ENCODE measurements at places on chromosomes 13 and 19. TPM values are rescaled to one million over a fixed set of nuclear protein-coding genes. Genes with fewer than 3 reads are reported as not detected.

GRCh38 chr13:41956272-41956671, 4.6 kb downstream of the VWA8 start:
- DNase-seq: no peak

- DNase-seq: no peak
These were observed 9.7 kb upstream of the ZNF709 start for GRCh38 chr19:12494260-12494860.

The ZNF582 gene
- 10.6 TPM for polyA plus RNA-seq

- no peak for DNase-seq
These were observed 452.7 kb downstream of the FOXO1 start for GRCh38 chr13:40213779-40214178.

GRCh38 chr13:40031031-40031430, 375.6 kb downstream of the COG6 start:
- no peak for DNase-seq

- no peak for DNase-seq
These were observed 79.1 kb upstream of the ZNF835 start for GRCh38 chr19:56750658-56751057.

- DNase-seq: no peak
These were observed 42.2 kb upstream of the SLITRK6 start for GRCh38 chr13:85841427-85841826.

The TMEM190 gene
- not detected for polyA plus RNA-seq

GRCh38 chr19:34165295-34165738, 7.0 kb upstream of the LSM14A start:
- no peak for DNase-seq

DNA sequence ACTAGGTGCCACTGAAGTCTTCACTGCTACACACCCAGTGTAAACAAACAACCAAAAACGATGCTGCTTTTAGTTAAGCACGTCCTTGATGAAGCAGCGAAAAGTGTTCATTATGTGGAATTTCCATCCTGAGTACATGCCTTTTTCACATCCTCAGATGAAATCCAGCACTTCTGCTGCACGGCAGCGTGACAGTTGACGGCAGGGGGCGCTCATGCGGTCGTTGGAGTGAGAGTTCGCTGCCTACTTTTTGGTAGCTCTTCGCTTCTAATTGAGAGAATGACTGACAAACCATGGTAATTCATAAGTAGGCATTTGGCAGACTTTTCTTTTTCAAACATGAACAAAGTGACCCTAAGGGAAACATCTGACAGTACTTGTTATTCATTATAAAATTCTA, 1124.9 kb downstream of the EFNB2 start:
- DNase-seq: no peak

The EDNRB gene
- 67.6 TPM for polyA plus RNA-seq

GRCh38 chr19:8252922-8253589, 43.9 kb downstream of the CERS4 start:
- peak; percentile 62 for DNase-seq

DNA sequence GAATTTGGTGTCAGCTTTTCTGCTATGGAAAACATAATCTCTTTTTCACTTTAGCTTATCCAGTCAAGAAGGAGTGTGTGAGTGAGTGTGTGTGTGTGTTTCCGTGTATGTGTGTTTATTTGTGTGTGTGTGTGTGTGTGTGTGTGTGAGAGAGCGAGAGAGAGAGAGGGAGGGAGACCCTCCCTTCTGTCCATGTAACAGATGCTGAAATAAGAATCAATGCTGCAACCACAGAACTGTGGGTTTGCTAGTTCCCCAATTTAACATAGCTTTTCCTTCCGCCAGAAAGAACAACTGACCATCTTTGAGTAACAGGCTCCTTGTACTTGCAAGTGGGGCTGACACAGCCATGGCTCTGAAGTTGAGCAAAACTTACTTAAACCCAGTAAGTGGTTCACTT, 5.2 kb downstream of the LCP1 start:
- DNase-seq: no peak

DNA sequence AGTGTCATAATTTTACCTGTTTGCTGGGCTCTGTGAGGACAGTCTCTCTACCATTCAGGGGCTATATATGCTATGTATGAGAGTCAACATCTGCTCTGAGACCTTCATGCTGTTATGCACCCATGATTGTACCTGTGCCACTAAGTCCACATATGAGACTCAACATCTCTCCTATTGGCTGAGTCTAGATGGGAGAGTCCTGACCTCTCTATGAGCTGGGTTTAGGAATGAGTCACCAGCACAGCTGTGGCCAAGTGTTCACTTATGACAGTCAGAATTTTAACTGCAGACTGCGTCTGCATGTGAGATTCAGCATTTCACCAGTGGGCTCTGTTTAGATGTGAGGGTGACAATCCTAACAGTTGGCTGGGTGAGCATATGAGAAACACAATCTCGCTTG, 49.5 kb downstream of the ZNF729 start:
- DNase-seq: no peak

The LRRC63 gene
- 0.24 TPM for polyA plus RNA-seq

DNA sequence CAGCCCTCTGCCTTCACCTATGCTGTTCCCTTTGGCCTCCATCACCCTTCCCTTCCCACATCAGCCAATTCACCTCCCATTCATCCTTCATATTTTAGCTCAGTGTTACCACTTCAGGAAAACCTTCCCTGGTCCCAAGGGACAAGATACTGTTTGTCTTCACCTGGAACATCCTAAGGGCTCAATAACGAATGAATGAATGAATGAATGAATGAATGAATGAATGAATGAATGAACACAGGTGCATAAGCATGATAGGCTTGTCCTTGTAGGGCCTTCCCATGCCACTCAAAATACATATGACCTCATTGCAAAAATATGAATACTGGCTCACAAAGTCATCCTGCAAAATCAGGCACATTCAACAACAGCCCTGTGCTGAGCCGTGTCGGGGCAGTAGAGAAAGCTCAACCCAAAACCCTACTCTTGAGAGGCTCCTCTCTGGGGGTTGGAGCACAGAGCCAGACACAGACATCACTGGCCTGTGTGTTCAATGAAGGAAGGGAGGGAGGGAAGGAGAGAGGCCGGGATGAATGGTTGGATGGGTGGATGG, 33.7 kb upstream of the TPM4 start:
- DNase-seq: no peak

The LILRA5 gene
- 0.24 TPM for polyA plus RNA-seq

- no peak for DNase-seq
These were observed 6.0 kb upstream of the GJB2 start for GRCh38 chr13:20198781-20199180.

DNA sequence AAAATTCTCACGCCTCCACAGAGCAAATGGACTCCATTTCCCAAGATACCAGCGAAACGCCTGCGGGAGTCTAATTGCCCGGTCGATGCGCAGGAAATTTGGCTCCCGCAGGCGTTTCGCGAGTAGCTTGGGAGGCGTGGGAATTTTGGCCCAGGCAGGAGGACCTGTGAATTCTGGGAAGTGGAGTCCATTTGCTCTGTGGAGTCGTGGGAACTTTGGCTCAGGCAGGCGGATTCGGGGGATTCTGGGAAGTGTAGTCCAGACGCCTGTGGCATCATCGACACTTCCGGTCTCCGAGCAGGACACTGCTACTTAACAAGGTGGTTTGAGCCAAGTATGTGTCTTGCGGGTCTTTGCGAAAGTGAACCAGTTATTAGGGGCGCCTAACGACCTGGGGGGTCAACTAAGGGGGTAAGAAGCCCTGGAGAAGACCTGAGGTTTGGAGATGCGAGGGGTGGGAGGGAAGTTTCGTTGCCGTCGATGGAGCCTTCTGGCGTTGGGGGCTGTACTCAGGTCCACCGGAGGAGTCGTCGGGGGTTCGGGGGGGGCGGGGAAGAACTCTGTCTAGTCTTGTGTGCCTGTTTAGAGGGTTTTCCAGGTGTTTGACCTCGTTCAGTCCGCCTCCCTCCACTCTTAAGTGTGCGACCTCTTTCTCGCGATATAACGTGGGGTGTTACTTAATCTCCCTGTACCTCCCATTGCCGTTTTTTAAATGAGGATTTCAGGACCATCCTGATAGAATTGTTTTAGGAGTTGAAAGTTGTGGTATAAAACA, at the start of gene ZNF155:
ZNF155 (plus strand) TSS at position 277 of the 775 bp plus-strand sequence. CDS start 4,356 bp downstream, outside the sequence.
- peak; percentile 91 for DNase-seq

GRCh38 chr13:70347947-70348620, 239.8 kb upstream of the KLHL1 start:
- no peak for DNase-seq

The SCGB2B2 gene
- polyA plus RNA-seq: 0.69 TPM

GRCh38 chr13:113748862-113749451, 10.1 kb upstream of the TMEM255B start:
- DNase-seq: no peak

DNA sequence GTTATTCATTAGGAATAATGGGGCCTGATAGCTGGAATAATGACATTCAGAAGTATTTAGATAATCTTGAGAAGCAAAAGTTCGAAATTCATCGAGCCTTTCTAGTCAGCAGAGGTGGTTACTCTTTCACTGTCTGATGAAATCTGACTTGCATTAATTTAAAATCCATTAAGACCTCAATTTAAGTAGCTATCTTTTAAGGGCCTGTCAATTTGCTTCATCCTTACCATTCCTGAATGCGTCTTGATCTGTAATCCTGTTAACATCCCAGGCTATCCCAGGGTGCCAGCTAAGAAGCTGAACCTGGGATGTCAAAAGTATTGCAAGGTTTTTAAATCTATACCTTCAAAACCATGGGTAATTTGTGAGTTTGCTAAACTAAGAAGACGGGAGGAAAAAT, 1491.0 kb upstream of the MIR17HG start:
- DNase-seq: no peak

The WDR83 gene
- polyA plus RNA-seq: 23.4 TPM

GRCh38 chr19:37813340-37813739, 34.0 kb upstream of the ZNF573 start:
- no peak for DNase-seq

The ZNF577 gene
- polyA plus RNA-seq: 55.8 TPM

DNA sequence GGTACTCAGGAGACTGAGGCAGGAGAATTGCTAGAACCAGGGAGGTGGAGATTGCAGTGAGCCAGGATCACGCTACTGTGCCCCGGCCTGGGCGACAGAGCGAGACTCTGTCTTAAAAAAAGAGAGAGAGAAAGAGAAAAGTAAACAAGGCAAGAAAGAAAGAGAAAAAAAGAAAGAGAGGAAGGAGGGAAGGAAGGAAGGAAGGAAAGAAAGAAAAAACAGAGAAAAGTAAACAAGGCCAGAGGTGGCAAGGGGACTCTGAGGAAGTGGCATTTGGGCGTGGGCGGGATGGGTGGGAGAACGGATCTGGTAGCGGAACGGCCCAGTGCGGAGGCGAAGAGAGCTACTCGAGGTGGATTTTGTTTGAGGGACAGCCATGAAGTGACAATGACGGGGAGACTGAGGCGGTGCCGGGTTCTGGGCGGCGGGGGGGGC, 7.5 kb upstream of the ARRDC2 start:
- DNase-seq: no peak

The GPALPP1 gene
- 56.3 TPM for polyA plus RNA-seq

GRCh38 chr13:76225815-76226489, 589.8 kb downstream of the LMO7 start:
- peak; percentile 12 for DNase-seq

DNA sequence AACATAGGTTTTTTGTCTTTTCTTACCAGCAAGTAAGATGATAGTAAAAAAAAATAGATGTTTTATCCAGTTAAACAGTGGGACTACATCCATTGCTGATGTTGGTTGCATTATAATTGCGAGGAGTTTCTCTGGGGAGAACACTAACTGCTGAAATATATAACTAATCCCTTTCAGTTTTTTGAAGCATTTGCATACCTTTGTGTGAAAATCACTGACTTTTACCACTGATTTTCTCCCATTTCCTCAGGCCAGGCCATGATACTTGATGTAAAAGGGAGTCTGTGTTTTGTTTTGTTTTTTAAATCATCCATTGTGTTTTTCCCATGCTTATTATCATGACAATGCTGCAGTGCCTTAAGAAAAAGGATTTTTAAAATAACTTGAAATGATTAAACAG, 699.5 kb downstream of the PCDH9 start:
- no peak for DNase-seq

The KLK3 gene
- 0.32 TPM for polyA plus RNA-seq

GRCh38 chr13:83881917-83882605, at the start of gene SLITRK1:
Gene SLITRK1, minus strand, starts transcription at chr13:83882474. Its CDS starts 967 bp downstream, at chr13:83881507.
- peak; percentile 50 for DNase-seq

- DNase-seq: no peak
These were observed at the start of gene APLP1 for GRCh38 chr19:35868172-35868822. Gene APLP1, plus strand, starts transcription at chr19:35868574. Its CDS starts 63 bp downstream, at chr19:35868637.

The CPB2 gene
- 0.16 TPM for polyA plus RNA-seq

DNA sequence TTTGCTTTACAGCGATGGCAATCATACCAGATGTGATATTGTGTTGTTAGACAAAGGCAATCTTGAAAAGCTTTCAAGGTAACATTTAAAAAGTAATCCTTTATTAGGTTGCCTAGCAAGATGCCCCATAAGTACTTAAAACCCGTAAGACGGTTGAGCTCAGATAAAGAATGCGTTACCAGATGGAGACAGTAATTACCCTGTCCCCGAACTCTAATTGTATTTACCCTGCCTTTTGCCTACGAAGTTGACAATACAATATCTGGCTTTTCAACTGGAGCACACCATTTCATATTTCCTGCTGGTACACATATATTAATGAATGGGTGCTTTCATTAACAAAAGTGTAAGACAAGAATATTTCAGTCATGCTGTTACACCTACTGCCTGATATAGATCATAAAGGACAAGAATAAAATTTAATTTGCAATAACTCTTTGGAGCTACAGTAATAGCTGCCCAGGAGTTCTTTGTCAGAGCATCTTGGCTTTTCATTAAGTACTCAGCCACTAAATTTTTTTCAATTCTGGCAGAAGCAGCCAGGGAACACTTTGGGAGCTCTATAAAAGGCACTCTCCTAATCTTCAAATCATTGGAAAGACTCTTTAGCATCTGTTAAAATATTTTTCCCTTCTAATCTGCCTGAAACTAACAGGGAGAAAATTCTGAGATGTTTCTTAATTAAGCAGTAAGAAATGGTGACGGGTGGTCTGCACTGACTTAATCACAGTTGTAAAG, 63.8 kb downstream of the DCT start:
- DNase-seq: no peak

DNA sequence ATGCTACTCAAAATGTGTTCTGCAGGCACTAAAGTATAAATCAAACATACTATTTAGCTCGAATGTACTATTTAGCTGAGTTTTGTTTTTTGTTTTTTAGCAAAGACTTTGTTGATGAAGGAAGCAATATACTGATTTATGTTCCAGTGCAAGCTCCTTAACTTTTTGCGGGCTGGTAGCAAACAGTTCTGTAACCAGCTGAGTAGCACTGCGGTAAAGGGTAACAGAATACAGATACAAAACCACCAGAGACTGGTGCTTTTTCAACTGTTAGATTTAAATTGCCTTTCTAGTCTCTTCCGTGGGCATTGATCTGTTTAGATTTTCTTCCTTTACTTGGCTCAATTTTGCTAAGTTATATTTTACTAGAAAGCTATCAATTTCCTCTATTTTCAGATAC, 39.0 kb upstream of the KPNA3 start:
- DNase-seq: no peak

DNA sequence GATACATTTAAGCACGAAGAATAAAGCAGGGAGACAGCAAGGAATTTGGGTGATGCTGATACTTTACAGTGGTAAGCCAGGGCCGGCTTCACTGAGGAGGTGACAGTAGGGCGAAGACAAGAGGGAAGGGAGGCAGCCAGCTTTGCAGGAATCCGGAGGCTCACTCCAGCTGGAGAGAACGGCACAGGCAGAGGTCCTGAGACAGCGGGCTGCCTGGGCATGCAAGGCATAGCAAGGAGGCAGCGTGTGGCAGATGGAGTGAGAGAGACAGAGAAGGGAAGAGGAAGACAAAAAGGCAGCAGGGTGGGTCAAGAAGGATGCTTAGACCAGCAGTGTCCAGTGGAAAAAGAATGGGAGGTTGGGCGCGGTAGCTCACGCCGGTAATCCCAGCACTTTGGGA, 83.2 kb upstream of the WASF3 start:
- no peak for DNase-seq
